ENCODE measurements at places on chromosomes 11 and 22.

DNA sequence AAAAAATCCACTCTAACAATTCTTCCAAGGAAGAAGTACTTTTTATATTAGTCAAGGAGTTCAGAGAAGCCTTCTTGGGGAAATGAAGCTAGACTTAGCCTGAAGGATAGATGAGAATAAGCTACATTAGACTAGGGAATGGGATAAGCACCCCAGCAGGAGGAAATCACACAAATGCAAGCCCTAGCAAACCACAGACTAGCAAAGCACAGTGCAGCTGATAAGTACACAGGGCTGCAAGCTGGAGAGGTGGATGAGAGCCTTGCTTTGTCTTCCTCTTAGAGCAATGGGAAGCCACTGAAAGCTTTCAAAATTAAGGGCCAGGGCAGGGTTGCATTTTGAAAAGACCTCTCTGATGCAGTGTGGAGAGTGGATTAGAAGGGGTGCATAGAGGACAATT lies 946.2 kb downstream of the LRRC4C start:
- DNase-seq, result no peak

DNA sequence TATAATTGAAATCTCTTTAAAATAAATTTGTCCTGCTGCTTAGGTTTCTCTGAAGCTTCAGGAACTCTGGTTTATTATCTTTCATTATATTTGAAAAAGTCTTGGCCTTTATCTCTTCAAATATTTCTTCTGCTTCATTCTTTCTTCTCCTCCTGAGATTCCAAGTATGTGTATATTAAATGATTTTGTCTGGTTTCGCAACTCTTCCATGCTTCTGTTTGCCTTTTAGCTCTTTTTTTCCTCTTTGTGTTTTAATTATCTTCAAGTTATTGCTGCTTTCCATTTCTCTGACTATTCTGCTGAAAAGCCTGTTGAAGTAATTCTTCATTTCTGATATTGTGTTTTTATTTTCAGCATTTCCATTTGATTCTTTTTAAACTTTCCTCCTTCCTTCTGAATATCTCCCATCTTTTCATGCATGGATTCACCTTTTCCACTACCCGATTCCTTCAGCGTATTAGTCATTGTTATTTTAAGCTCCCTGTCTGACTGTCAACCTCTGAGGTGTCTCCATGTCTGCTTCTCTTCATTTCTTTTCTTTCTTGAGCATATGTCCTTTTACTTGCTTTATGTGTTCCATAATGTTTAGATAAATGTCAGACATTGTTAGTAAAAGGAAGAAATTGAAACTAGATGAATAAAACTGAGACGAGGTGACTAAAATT lies 46.6 kb upstream of the CTSC start:
- no peak for DNase-seq

DNA sequence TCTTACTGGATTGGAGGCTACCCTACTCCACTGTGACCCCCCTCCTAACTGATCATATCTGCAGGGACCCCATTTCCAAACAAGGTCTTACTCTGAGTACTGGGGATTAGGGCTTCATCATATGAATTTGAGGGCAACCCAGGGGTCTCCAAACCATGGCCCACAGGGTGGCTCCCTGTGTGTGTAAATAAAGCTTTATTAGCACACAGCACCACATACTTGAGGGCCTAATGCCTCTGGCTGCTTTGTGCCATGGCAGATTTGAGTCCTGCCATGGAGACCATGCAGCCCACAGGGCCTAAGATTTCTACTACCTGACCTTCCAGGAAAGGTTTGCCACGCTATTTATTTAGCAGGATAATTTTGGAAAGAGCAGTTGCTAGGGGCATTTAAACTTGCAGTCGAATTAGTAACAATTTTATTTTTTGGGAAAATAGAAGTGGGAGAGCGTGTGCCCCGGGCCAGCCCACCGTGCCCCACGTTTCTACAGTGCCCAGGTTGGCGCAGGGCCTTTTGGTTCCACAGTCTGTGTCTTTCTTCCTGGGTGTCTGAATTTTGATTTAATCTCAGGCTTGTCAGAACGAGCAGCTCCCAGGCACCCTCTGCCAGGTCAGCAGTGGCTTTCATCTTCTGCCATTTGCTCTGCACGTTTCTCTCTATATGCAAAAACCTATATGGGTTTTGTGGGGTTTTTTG lies 92.3 kb downstream of the KCNQ1 start:
- peak; percentile 28 for DNase-seq

DNA sequence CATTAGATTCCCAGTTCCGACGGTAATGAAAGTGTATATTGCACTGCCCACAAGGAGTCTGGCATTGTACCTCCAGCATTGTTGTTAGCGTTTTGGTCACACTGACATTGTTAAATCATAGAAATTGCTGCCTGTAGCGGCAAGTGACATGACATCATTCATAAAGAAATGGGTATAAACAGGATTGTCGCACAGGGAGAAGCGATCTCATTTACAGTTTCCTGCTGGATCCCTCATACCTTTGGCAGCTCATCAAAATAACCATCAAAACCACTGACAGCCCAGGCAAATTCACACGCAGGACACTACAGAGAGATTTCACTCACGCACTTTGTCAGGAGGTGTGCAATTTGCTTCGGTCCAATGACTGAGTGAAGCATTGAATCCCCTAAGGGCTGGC lies 3.5 kb downstream of the HTR3B start:
- DNase-seq, result no peak

DNA sequence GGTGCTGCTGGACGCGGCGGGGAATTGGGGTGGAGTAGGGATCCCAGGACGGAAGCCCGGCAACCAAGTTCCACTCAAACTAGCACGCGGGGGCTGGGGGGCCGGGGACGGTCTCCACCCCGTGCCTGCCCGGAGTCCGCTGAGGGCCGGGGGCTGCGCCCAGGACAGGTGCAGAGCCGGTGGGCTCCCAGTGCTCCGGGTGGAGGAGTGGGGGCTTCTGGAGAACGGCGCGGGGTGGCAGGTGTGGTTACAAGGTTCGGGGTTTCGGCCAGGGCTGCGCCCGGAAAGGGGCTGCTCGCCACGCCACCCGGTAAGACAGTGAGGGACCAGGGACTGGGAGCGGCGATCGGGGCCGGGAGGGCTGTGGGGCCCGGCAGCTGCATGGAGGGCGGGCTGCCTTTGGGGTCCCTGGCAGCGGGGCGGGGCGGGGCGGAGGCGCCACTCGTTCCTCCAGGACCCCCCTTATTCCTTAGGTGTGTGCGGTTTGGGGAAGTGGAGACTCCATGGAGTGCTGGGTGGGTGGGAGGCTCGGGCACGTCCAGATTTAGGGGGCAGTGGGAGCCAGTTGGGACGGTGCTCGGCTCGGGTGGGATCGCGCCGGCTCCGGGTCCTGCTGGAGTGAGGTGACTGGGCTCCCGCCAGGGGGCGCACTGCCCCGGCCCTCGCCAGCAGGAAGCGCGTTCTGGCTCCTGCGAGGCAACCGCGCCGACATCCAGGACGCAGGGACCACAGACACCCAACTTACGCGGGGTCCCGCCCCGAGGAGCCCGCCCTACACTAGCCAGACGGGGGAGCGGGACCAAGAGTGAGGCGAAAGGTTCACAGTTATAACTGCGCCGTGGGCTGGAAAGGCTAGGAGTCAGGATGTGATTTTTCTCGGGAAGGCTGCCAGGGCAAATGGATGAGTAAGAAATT lies 868 bp downstream of the TSPAN18 start:
- peak; percentile 89 for DNase-seq

DNA sequence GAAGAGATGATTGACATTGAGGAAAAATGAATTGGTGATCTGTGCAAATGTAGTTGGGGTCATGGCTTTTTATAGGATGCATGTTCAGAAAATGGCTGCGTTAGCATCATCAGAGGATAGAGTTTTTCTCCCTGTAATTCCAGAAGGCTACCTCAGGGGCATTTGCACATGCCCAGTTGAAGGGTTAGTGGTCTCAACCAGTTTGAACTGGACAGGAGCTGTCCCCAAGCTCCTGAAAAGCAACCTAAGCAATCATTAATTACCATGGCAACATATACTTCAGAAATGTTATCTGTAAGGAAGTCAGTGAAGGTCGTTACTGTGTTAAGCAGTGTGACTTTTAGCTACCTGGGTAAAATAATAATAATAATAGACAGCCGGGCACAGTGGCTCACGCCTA lies 29.3 kb downstream of the TUG1 start:
- no peak for DNase-seq

DNA sequence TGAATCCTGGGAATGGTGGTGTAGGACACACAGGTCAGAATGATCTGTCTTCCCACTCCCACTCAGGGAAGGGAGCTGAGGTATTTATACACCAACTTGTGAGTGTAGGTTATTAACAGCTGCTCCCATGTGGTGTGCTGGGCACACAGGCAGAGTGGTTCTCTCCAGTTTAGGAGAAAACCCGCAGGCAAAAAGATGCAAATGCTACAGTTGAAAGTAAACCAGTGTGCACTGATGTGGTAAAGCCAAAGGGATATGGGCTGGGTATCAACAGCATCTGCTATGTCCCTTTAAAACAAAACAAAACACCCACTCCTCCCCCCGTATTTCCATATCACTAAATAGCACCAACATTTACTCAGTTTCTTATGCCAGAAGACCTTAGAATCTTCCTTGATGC lies 75.4 kb upstream of the SYT13 start:
- no peak for DNase-seq

DNA sequence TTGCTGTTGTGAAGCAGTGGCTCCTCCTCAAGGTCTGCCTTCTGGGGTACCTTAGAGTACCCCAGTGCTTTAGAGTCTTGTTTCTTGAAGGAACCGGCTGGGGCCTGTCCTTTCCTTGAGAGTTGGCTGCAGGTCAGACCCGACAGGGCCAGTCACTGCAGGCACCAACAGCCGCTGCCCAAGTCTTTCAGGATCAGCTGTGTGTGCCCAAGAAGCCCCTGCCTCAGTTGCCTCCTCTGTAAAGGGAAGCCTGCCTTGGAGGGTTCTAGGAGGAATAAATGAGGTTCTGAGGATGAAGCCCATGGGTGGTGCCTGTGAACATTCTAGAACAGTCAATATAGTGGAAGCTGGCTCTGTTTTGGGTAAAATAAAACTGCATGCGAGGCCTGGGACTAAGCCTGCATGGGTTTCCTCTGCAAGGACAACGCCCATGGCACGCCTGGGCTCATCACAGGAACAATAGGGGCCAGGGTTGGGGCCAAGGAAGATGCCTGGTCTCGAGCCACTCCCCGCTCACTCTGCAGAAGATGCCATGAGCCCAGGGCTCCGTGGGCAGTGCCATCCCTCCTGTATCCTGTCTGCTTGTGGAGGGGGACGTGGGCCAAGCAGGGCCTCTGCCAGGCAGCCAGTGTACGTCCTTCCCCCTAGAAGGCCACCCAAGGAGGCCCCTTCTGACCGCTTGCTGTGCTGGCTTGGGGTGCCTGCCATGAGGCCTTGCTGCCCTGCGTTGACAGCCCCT lies 81.6 kb downstream of the MED15 start:
- DNase-seq, result no peak

DNA sequence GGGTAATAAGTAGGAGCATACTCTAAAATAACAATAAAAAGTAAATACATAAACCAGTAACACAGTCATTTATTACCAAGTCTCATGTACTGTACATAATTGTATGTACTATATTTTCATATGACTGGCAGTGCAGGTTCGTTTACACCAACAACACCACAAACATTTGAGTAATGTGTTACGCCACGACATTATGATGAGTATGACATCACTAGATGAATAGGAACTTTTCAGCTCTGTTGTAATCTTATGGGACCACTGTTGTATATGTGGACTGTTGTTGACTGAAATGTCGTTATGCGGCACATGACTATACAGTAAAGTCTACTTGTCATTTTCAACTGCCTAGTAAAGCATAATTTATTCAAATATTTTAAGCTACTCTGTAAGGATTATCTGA lies 18.6 kb downstream of the KIF18A start:
- no peak for DNase-seq

DNA sequence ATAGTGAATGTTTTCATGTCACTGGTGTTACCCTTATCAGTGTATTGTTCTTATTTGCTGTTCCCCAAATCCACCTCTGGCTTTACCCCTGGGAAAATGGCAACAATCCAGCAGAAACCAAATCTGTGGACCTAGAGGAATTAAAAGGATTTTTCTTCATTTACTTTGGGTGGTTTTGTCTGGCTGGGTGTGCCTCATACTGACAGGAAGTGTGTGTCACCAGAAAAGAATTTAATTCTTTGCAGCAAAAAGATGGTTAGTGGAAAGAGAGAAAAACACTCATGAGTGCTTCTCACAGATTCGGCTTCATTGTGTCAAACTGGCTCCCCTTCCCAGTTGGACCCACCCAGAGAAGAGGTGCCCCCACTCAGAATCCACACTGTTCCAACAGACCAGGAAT lies 38.9 kb downstream of the FZD4 start:
- DNase-seq, result no peak

GRCh38 chr11:120945042-120945441 lies 78.9 kb upstream of the TBCEL start:
- DNase-seq, result no peak

Measured in tibial artery (tissue), 4 donors.